Stimulated activated CD4-positive, alpha-beta T cell treated with anti-CD3 and anti-CD28 coated beads, Interleukin-4, amount 100 ng/mL, for 4 hours (primary cell): ENCODE measurements at places on chromosomes 5 and 9.

DNA sequence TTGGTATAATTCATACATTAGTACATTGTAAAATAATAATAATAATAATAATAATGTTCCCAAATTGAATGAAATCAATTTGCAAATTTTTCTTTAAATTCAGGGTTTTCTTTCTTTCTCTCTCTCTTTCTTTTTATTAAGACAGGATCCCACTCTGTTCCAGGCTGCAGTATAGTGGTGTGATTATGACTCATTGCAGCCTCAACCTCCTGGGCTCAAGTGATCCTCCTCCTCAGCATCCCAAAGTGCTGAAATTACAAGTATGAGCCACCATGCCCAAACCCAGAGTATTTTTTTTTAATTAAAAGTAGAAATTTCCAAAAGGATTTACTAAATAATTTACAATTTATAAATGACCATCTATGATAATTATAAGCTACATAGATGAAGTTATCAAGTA, 117.7 kb downstream of the HOMER1 start:
- DNase-seq, result no peak

DNA sequence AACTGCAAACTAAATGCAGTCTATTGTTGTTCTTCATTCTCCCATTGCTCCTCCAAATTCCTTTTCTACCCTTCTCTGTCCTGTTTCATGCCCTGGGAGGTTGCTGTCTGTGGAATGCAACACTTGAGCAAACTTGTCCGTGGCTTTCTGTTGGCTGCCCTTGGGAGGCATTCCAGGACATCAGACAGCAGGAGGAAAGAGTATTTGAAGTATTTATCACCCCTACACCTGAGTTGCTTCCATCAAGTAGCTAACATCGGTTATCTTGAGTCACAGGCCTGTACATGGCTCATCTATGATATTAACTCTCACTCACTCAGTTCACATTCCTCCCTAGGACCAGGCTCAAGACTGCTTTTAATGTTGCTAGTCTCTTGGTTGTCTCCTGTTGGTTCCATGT, 803.4 kb upstream of the CDH6 start:
- DNase-seq, result no peak

DNA sequence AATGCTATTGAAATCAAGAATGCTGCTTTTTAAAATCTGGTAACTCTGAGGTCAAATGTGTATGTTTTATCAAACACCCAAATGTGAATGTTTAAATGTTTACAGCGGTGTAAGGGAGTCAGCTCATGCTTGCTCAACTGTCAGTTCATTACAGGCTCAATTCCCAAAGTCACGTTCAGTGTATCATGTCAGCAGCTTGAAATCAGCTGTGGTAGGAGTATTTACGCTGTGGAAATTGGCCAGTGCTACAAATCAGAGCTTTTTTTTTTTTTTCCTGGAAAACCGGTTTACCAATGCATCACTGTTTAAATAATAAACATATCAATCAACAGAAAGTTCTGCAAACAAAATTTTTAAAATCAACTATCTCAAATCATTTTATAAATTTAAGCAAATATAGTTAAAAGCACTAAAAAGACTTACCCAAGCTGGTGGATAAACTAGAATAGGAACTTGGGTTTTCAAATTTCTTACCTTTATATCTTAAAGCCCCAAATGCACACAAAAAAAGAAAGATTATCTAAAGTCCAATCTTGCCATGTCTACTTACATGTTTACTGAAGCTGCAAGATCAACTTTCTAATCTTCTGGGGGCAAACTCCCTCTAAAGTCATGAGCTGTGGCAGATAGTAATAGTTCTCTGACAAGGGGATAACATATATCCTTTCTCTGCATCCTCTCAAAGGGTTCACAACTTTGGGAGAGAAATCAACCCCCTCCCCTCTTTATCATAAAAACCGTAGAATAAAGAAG, 57.6 kb upstream of the GRAMD2B start:
- no peak for DNase-seq

- no peak for DNase-seq
These were observed 8.1 kb downstream of the PFDN1 start for GRCh38 chr5:140294753-140295152.

DNA sequence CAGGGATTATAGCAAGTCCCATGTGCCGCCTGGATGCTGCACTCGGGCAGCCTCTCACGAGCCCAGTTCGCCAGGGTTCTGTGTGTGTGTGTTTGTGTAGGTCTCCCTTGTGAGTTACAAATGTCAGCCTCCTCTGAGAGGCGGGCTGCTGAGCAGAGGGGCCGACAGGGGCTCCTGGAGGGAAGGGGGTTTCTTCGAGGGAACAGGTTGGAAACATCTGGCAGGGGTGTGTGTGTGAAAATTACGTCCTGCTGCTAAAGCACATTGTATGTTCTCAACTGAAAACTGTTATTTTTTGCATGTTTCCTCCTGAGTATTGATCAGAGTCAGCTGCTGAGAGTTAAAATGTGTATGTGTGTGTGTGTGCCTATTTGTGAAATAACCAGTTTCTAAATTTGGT, 9.7 kb downstream of the GALNT10 start:
- no peak for DNase-seq

DNA sequence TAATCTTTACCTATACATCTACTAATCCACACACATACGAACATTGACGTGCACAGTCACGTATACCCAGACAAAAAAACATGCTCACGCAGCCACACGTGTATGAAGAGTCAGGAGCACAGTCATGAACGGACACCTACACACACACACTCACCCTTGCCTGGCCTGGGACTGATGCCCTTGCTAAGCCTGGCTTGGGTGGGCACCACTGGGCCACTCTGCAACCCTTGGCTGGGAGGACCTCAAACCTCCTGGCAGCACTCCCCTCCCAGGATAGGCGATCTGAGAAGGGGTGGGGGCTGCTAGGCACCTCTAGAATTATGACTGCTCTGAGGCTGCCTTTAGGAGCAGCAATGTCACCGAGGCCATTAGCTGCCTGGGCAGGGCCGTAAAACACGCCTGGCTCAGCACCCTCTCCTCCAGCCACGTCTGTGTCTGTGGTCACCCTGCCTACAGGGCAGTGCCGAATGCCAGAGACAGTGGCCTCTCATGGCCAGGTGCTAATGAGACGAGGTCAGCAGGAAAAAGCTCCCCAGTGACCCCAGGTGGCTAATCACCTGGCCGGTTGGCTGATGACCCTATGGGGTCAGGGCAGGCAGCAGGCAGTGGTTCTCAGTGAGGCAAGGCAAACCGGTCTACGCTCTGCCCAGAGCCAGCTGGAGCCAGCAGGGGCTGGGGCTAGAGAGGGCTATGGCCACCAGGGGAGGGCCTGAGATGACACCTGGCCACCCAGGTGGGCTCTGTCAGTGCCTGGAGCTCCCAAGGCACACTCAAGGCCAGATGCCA, 33.7 kb upstream of the MVB12B start:
- no peak for DNase-seq

DNA sequence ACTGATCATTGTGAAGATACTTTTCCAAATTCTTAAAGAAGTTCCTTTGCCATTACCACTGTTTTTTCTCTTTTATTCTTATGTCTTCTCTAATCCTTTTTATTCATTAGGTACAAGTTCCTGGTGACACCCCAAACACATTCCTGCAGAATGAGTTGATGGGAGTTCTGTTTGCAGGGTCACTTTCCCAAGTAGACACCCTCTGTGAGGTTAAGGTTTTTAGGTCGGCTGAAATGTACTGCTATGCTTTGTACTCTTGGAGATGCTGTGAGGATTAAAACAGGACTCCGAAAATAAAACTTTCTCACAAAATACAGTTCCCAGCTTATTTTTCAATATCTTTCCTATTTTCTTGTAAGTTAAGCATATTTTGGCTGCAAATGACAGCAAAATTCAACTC, 143.3 kb upstream of the TLE4 start:
- no peak for DNase-seq

DNA sequence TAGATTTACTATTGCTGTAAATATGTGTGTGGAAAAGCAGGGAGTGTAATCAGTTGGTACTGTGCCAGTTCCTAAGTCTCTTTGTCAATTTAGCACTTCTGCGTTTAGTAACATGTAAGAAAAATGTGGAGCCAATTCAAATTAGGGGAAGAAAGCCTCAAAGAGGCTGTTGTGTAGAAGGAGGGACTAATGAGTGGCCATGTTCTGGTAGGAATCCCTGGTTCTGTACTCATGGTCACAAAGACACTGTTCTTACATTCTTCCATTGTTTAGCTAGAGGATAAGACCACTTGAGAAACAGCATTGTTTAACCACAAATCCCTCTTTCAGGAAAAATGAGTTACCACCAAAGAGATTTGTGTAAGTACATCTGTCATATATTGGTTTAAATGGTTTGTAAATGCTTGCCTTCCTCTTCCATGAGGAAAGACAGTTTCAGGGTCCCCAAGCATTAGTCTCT, 14.9 kb downstream of the ARHGEF28 start:
- no peak for DNase-seq

DNA sequence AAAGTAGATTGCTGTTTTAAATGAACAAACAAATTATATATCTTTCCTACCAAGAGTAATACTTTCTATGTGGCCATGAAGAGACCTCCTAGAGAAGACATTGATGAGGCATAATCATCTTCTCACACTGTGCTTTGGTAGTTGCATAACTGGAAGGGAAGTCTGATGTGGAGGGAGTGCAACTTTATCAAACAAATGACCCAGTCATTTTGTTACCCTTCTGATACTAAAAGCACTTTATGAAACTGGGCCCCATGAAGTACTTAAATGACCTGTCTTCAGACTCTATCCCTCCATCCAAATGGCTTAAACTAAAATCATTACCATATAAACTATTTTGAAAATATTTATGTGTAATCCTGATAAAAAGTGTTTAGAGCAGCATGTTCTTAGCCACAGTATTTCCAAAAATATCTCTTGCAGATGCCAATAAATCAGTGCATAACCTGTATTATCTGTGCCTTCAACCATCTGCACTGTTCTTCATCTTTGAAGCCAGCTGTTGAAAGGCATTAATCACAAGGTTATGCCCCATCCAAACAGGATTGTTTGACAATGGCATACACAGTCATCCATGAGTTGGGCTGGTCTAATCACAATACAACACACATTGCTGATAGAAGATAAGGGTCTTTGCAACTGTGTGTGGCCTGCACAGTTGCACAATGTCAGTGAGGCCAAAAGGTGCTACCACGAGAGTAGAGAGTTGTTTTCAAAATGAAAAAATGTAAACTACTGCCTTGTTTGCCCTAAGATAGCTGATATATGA, 31.9 kb upstream of the MIER3 start:
- DNase-seq, result no peak

GRCh38 chr5:134086225-134086942, 28.1 kb upstream of the TCF7 start:
- DNase-seq, result no peak

DNA sequence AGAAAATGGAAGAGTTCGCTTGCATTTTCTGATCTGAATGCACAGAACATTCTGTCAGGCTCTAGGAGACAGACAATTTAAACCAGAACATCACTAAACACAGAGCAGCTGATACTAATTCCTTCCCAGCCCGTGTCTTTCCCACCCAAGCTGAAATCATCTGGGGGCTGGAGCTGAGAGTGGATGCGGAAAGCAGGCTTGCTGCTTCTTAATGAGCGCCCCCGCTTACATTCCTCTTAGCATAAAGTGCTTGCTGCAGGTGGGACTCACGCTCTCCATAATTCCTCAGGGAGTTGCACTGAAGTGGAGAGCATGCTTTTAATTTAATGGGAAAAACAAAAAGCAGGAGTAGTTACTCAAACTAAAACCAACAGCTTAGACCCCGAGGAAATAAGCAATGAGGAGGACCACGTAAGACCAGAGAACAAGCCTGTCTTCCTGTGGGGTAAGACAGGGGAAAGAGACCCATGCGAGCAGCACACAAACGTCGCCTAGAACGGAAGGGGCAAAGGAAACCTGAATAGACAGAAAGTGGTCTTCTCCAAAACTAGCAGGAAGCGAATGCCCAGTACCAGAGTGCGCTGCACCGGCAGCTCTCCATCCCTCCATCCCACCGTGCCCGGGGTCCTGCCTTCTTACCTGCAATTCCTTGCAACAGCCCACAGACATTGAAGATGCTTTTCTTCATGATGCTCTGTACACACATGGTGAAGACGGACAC, 139.3 kb downstream of the LHFPL2 start:
- DNase-seq, result no peak

- DNase-seq, result no peak
These were observed 72.3 kb downstream of the LMNB1 start for GRCh38 chr5:126849101-126849678.

GRCh38 chr9:89138463-89139390, 39.9 kb downstream of the SHC3 start:
- no peak for DNase-seq

DNA sequence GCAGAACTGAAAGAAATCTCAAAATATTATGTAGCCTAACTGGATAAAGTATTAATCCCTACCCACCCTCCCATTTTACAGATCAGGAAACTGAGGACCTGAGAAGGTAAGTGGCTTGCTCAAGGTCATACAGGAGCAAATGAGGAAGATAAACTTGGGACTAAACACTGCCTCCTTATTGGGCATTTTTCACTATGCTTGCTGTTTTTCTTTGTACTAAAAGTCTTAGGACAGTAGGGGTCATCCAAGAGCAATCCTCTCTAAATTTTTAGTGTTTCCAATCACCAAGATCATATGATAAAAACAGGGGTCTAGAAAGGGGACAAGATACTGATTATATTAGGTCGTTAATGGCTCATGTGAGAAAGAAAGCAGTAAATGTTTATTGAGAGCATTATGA, 80.8 kb downstream of the RORB start:
- no peak for DNase-seq

- no peak for DNase-seq
These were observed 19.8 kb downstream of the NACC2 start for GRCh38 chr9:136075134-136075841.

GRCh38 chr5:142929587-142929986, 159.4 kb downstream of the ARHGAP26 start:
- DNase-seq, result no peak

GRCh38 chr5:35246411-35246810, 16.1 kb upstream of the PRLR start:
- no peak for DNase-seq

GRCh38 chr5:108687595-108688200, 60.0 kb upstream of the FER start:
- no peak for DNase-seq

DNA sequence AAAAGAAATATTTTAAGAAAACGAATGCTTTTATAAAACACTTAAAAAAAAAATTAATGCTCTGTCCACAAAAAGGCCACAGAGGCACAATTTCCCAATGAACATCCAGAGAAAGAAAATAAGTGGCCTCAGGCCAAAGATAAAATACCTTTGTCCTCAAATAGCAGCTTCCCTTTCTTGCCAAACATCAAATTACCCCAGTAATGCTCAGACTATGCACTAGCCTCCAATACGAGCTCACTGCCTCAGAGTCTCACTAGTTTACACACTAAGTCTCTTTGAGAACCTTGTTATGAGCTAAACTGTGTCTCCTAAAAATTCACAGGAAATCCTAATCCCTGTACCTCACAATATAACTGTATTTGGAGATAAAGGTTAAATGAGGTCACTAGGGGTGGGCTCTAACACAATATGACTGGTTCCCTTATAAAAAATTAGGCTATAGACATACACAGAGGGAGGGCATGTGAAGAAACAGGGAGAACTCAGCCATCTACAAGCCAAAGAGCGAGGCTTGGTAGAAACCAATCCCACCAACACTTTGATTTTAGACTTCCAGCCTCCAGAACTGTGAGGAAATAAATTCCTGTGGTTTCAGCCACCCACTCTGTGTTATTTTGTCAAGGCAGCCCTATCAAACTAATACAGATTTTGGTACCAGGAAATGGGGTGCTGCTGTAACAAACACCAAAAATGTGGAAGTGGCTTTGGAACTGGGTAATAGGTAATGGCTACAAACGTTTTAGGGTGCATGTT, 4.4 kb downstream of the MPDZ start:
- no peak for DNase-seq
